ENCODE measurements at places on chromosomes 12 and 14. TPM values are rescaled to one million over a fixed set of nuclear protein-coding genes. Genes with fewer than 3 reads are reported as not detected.

DNA sequence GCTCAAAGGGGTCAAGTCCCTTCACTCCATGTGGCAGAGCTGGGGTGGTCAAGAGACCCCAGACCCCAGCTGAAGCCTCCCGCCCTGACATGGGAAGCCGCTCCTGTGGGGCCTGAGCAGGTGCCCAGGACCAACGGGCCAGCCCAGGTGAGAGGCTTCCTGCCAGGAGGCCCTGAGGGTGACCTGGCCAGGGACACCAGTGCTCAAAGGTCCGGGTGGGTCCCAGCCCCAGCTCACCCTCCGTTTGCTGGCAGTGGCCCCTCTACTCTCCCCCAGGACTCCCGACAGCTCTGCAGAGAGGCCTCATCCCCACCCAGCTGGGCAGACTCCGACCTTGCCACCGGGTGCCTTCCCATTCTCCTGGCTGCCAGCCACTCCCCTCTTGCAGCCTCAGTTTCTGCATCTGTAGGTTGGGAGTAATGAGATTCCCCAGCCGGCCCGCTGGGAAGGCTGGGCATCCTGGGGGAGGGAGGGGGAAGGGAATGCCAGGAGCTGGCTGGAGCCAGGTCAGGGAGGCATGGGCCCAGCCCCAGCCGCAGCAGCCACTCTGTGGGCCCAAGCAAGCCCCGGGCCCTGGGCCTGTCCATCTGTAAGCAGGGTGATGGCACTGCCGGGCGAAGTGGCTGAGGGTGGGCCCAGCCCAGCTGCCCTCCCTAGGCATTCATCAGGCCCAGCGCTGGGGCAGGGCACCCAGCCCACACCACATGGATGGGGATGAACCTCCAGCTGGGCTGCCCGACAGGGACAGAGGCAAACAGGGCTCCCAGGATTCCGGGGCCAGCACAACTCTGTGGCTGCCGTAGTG, 10.3 kb upstream of the INF2 start:
- no peak for DNase-seq

Gene ABCC9
- total RNA-seq = 44.6 TPM

Gene TMEM63C
- total RNA-seq = not detected

DNA sequence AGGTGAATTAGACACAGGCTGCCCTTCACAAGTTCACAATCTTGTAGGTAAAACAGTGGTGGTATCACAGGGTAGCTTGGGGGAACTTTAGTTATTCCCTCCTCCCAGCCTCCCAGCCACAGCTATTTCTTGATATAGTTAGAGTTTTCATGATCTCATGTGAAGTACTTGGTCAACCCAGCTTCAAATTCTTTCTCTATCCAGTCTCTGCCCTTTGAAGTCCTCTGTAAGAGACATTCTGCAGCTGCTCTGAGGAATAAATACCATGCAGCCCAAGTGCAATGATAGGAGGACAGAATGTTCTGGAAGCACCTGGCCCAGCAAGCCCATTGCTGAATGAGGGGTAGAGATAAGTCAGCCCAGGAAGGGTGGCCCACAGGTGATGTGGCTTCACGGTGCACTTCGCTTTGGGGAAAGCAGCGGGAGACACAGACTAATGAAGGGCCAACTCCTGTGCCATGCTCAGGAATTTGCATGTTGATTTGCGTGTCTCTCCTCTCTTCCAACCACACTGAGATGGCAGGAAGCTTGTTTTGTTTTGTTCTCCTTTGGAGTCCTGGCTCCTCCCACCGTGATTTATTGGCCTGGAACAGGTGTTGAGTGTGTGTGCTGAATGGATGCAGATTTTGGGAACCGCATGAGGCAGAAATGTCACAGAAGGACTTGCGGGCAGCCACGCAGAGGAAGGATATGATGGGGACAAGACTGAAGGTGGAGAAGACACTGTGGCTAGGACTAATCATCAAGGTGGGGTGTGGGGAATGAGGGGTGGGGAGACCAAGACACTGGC, 8.0 kb upstream of the TXNRD1 start:
- no peak for DNase-seq

Gene LYZ
- 23.1 TPM for total RNA-seq

Gene DACT1
- 10.3 TPM for total RNA-seq

- DNase-seq = peak; percentile 85
These were observed 152.2 kb upstream of the SLC38A2 start for GRCh38 chr12:46524778-46525177.

DNA sequence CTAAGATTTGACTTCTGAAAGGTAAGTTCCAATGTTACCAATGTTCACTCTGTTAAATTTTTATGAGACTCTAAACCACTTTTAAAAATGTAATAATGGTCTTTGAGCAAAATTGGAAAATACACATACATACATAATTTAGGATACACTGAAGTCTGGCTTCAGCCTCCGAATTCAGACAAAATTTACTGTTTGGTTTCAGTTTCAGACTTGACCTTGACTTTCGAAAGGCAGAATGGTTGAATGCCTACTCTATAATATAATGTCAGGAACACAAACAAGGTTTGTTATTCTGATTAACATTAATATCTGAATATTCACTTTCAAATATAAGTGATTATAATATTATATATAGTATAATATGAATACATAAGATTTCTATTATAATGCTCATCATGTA, 74.1 kb upstream of the KRAS start:
- DNase-seq = no peak

GRCh38 chr14:99199846-99200653, 71.9 kb downstream of the BCL11B start:
- no peak for DNase-seq

DNA sequence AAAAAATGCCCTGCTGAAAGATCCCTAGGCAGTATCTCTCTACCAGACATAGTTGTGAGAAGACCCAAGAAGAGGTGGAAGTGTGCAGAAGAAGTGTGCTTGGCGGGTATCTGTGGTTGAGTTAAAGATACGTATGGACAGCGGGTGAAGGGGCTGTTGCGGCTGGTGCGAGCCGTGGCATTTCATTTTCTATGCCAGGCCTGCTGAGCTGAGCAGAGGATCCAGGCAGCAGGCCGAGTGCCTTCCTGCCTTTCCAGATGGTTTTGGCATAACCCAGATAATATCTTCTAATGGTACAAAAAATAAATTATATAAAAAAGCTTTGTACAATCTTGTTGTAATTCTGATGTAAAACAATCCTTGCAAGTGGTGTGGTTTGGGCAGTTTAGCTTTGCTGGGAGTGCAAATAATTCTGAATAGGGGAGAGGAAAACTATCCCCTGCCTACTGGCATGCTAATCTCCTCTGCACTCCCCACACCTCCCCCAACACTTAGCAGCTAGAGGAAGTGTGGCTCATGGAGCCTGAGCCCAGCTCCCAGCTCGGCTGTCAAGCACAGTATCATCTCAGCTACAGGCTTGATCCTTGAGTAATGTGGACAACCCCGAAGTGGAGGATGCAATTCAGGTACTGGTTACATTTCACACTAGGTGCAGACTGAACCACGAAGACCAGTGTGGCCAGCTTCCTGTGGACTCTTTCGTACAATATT, 168.9 kb downstream of the VRK1 start:
- DNase-seq = no peak

- no peak for DNase-seq
These were observed 39.8 kb downstream of the FNTB start for GRCh38 chr14:65026526-65026925.

- peak; percentile 28 for DNase-seq
These were observed 436 bp downstream of the VPS33A start for GRCh38 chr12:122265886-122266229.

GRCh38 chr12:94750864-94751263, 100.5 kb upstream of the TMCC3 start:
- no peak for DNase-seq

- DNase-seq = peak; percentile 36
These were observed 2.3 kb upstream of the ACVRL1 start for GRCh38 chr12:51904951-51905470.

DNA sequence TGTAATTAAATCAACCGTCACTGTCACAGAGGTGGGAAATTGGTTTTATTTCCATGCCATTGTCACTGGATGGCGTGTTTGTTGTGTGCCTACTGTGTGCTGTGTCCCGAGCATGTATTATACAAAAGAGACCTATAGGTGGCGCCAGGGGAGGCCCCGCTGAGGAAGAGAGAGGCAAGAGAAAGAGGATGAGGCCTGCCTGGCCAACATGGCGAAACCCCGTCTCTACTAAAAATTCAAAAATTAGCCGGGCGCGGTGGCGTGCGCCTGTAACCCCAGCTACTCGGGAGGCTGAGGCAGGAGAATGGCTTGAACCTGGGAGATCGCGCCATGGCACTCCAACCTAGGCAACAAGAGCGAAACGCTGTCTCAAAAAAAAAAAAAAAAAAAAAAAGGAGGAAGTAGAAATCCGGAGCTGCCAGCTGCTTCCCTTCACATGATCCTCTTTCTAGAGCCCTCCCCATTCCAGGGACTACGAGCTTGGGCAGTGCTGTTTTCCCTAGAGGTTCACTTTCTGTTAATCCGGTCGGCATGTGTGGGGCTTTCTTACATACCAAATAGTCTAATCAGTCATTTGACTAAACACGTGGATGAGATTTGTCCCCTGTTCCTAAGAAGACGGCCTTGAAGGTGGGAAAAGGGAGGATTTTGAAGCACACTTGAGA, 6.4 kb upstream of the CCDC175 start:
- no peak for DNase-seq

DNA sequence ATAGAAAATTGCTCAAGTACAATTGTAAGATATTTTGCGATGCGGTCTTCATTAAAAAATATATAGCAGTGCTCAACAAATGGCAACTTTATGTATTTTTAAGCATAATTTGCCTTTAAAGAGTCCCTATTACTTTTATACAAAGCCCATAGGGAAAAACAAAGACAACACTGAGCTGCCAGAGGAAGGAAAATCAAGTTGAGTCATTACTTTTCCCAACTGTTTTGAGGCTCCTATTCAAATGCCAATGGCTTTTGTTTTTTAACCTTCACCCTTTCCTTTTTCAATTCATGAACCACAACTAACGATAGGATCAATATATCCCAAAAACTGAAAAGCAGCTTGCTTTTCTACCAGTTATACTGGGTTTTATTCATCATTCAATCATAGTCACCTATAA, 157.6 kb upstream of the PLEKHA5 start:
- no peak for DNase-seq

GRCh38 chr12:98656289-98657101, 11.4 kb downstream of the APAF1 start:
- no peak for DNase-seq

Data from left cardiac atrium (tissue), 4 donors.